ENCODE measurements at places on chromosomes 2 and 18.

GRCh38 chr2:211860224-211860623 is 678.4 kb downstream of the ERBB4 start:
- no peak for DNase-seq

GRCh38 chr2:225497166-225497565 is 97.7 kb downstream of the NYAP2 start:
- no peak for DNase-seq

- DNase-seq: no peak
Measured at GRCh38 chr18:62336618-62337017, 11.5 kb downstream of the TNFRSF11A start.

- no peak for DNase-seq
Measured at GRCh38 chr2:192127434-192127833, 67.3 kb downstream of the TMEFF2 start.

DNA sequence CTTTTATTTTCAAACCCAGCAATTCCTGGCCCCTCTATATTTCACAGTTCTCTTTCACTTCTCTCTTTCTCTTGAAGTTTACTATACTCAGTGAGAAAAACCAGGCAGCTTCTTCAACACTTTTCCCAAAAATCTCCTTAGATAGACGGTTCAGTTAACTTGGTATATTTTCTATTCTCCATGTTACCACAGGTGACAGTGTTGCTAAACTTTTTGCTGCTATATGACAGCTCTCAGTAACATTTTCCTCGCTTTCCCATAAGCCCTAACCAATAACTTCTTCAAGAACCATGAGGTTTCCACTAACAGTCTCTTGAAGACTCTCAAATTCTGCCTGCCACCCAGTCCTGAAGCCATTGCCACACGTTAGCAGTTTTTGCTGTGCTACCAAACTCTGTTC is 45.8 kb downstream of the CYBRD1 start:
- DNase-seq: no peak

DNA sequence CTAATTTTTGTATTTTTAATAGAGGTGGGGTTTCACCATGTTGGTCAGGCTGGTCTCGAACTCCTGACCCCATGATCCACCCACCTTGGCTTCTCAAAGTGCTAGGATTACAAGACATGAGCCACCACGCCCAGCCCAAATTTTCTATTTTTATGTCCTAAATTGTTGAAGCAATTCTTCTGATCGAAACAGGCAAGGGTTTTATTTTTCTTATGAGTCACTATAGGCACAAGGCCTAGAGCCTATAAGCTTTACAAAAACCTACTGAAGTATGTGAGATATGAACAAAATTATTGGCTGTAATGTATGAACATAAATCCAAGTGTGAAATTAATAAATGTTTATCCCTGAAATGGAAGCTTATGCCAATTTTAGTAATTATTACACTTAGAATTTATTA is 464.2 kb upstream of the NRP2 start:
- peak; percentile 46 for DNase-seq

GRCh38 chr2:38315707-38316333 is 61.3 kb downstream of the ATL2 start:
- peak; percentile 60 for DNase-seq

DNA sequence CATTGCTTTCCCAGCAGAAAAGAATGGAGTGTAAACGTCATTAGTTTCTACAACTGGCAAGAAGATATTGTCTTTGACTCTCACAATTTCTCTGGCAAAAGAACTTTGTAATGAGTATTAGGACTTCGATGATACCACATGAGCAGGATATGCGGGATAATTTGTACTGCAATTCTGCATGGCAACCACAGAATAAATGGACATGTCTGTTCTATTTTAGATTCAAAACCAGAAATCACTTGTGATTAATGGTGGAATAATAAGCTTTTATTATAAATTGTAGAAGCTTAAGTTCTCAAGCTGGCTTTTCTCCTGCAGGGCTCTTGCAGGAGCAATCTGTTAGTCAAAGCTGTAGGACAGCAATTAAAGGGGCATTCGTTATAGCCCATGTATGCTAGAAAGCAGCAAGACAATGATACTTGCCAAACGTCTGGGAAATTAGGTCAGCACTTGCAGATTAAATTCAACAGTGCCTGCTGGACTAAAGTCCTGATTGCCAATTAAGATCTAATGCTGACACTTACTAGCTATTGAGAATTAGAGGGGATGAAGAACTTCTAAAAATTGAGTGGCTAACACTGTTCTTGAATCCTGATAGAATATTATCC is 177.9 kb downstream of the PTH2R start:
- DNase-seq: no peak

- no peak for DNase-seq
Measured at GRCh38 chr18:21741312-21741561, 645 bp downstream of the MIB1 start.

GRCh38 chr2:26300234-26300925 is 45.6 kb upstream of the SELENOI start:
- peak; percentile 22 for DNase-seq

GRCh38 chr2:54984476-54984875 is 65.8 kb downstream of the RTN4 start:
- DNase-seq: peak; percentile 42

- no peak for DNase-seq
Measured at GRCh38 chr2:86367499-86367777, 30.0 kb upstream of the REEP1 start.

DNA sequence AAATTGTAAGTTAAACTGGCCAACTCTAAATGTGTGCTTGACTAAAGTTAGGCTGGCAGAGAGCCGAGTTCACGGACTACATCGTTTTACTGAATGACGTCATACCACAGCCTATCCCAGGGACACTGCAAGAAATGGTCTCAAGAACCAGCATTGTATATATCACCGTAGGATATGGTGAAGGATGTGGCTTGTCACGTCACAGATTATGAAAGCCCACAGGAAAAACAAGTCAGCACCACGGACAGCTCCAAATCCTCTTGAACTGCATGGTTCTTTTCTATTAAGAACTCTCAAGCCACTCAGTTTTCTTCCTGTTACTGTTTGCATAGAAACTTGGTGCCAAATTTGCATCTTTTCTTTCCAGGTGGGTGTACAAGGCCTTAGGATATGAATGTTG is 85.1 kb upstream of the ACAA2 start:
- peak; percentile 63 for DNase-seq

GRCh38 chr18:63477968-63478367 is 1.2 kb downstream of the SERPINB5 start:
- peak; percentile 6 for DNase-seq
